ENCODE measurements at places on chromosomes 7 and 10.

GRCh38 chr10:85719408-85719807, 647.2 kb downstream of the GRID1 start:
- DNase-seq: no peak

- DNase-seq: no peak
These were observed 49.7 kb downstream of the ZMYND11 start for GRCh38 chr10:184911-185310.

- DNase-seq: no peak
These were observed 13.0 kb downstream of the EN2 start for GRCh38 chr7:155470686-155471638.

- no peak for DNase-seq
These were observed 32.9 kb upstream of the SDK1 start for GRCh38 chr7:3267966-3268690.
